CD4-positive, alpha-beta memory T cell (primary cell): ENCODE measurements at places on chromosomes 13 and 19. TPM values are rescaled to one million over a fixed set of nuclear protein-coding genes. Genes with fewer than 3 reads are reported as not detected.
A peak's percentile ranks its signal among the peaks of the same experiment; 100 is the strongest.

- H3K36me3 ChIP-seq, result no peaks in the 10 kb centered on the region
- no peaks in the 10 kb centered on the region for H3K27me3 ChIP-seq
- H3K27ac ChIP-seq, result no peak overlapping the region
- H3K4me1 ChIP-seq, result no peaks in the 10 kb centered on the region
- H3K4me3 ChIP-seq, result no peak overlapping the region
- DNase-seq, result no peak
Measured at GRCh38 chr13:56457535-56458190, 683.1 kb upstream of the PRR20A start.

- H3K27me3 ChIP-seq, result no peaks in the 10 kb centered on the region
- no peak overlapping the region for H3K4me3 ChIP-seq
- DNase-seq, result no peak
- no peaks in the 10 kb centered on the region for H3K36me3 ChIP-seq
- H3K27ac ChIP-seq, result no peak overlapping the region
Measured at GRCh38 chr13:105442949-105443699, 1092.3 kb downstream of the EFNB2 start.

The VPS36 gene
- total RNA-seq, result 64.5 TPM

The ERICH6B gene
- not detected for total RNA-seq

The DACH1 gene
- total RNA-seq, result not detected

DNA sequence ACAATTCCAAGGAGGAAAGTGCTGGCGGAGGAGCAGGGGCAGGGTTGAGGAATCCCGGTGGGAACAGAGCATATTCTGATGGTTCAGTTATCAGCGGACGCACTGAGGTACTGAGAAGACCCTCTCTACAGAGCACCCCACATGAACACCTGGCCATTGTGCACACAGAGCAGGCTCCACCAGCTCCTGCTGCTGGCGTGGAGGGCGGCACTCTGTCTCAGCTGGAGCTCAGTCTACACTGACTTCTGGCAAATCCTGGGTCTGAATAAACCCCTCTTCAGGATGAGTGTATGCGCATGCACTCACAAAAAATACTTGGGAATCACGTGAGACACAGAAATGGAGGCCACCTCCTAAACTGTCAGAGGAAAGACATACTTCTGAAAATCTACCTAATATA, 114.4 kb upstream of the IRS2 start:
- no peaks in the 10 kb centered on the region for H3K36me3 ChIP-seq
- H3K27ac ChIP-seq, result no peak overlapping the region
- no peaks in the 10 kb centered on the region for H3K27me3 ChIP-seq
- DNase-seq, result no peak
- H3K4me1 ChIP-seq, result no peaks in the 10 kb centered on the region
- no peak overlapping the region for H3K4me3 ChIP-seq

The CYP4F8 gene
- total RNA-seq, result not detected

The SIGLEC12 gene
- total RNA-seq, result not detected

- H3K27me3 ChIP-seq, result no peaks in the 10 kb centered on the region
- no peaks in the 10 kb centered on the region for H3K36me3 ChIP-seq
- peak; percentile 63 for DNase-seq
Measured at GRCh38 chr19:55605637-55606470, at the start of gene ZNF865. Gene ZNF865 (plus strand): TSS chr19:55605647. CDS start chr19:55613619, 7,972 bp downstream.

DNA sequence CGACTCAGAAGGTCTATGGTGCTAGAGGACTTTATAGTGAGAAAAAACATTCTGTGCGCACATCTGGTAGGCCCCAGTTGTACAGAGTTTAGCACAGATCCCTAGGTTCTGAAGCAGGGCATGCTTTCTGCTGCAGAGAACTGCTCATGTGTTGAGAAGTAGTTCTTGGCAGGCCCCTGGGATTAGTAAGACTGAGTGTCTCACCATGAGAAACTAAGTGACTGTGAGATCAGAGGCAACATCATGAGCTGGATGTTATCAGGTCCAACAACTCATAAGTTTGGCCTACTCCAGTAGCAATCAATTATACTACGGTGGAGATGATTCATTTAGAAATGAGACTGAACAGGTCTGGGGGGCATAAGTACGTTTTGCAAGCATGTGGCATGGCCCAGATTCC, 507.4 kb upstream of the KLF12 start:
- H3K4me1 ChIP-seq, result no peaks in the 10 kb centered on the region
- H3K27me3 ChIP-seq, result no peaks in the 10 kb centered on the region
- H3K27ac ChIP-seq, result no peak overlapping the region
- no peaks in the 10 kb centered on the region for H3K36me3 ChIP-seq

- no peak for DNase-seq
- H3K4me1 ChIP-seq, result peaks cover 17% of the 10 kb centered on the region
- no peaks in the 10 kb centered on the region for H3K27me3 ChIP-seq
- H3K36me3 ChIP-seq, result no peaks in the 10 kb centered on the region
Measured at GRCh38 chr13:40376867-40377535, 289.4 kb downstream of the FOXO1 start.

GRCh38 chr13:69999875-70000274, 107.8 kb upstream of the ATXN8OS start:
- H3K4me3 ChIP-seq, result no peak overlapping the region
- no peak for DNase-seq
- no peaks in the 10 kb centered on the region for H3K4me1 ChIP-seq
- H3K27ac ChIP-seq, result no peak overlapping the region

The ZNF418 gene
- total RNA-seq, result 9.7 TPM

The SHC2 gene
- total RNA-seq, result 0.55 TPM

DNA sequence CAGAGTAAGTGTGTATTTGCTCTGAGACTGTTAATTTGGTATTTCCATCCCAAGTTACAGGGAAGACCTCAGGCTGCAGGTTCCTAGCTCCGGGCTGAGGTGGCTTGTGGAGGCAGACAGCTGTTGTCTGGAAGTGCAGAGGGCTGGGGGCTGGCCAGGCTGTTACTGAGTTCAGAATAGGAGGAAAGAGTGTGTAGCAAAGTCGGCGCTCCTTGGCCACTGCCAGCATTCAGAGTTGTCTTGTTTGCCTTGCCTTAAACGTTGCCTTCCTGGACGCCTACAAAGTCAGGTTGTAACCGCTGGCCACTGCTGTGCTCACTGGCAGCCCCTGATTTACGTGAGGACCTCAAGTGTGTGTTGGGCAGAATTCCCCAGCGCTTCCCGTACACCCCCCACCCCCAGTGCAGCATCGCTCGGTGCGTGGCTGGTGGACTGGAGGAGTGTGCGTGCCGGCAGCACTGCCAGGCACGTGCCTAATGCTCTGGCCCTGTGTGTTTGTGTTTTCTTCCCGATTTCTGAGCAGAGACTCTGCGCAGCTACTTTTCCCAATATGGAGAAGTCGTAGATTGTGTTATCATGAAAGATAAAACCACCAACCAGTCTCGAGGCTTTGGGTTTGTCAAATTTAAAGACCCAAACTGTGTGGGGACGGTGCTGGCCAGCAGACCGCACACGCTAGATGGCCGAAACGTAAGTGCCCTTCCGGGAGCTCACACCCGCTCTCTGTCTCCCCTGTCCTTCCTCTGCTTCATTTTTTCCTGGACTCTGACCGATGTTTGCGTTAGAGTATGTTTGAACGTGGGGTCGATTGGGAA, 10.5 kb downstream of the DAZAP1 start:
- H3K27me3 ChIP-seq, result no peaks in the 10 kb centered on the region
- peaks cover 43% of the 10 kb centered on the region for H3K4me1 ChIP-seq
- no peak overlapping the region for H3K27ac ChIP-seq

- H3K4me3 ChIP-seq, result no peak overlapping the region
- H3K4me1 ChIP-seq, result no peaks in the 10 kb centered on the region
- H3K36me3 ChIP-seq, result peaks cover 13% of the 10 kb centered on the region
- no peaks in the 10 kb centered on the region for H3K27me3 ChIP-seq
- no peak for DNase-seq
Measured at GRCh38 chr19:37563518-37563917, 31.1 kb downstream of the ZNF571 start.

- H3K27me3 ChIP-seq, result no peaks in the 10 kb centered on the region
- no peaks in the 10 kb centered on the region for H3K36me3 ChIP-seq
- DNase-seq, result no peak
Measured at GRCh38 chr13:72122661-72123255, 255.8 kb upstream of the DACH1 start.

DNA sequence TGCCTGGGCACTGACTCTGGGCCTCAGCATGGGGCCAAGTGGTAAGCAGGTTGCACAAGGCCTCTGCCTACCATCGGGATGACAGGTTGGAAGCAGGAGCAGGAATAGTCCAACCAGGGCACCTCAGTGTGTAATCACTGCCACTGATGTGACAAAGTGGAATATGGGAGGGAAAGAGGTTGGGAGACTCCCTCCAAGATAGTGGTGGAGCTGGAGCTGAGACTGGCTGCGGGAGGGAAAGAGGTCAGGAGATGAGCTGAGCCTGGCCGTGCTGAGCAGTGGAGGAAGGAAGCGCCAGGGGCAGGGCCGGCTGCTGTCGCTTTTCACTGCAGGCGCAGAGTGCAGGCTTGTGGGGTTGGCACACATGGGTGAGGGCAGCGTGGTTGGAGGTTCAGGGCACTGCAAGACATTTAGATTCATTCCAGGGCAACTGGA, 6.8 kb downstream of the UPF3A start:
- H3K4me1 ChIP-seq, result peaks cover 22% of the 10 kb centered on the region
- H3K36me3 ChIP-seq, result peaks cover 45% of the 10 kb centered on the region
- no peaks in the 10 kb centered on the region for H3K27me3 ChIP-seq

The PGPEP1 gene
- total RNA-seq, result 46.2 TPM

DNA sequence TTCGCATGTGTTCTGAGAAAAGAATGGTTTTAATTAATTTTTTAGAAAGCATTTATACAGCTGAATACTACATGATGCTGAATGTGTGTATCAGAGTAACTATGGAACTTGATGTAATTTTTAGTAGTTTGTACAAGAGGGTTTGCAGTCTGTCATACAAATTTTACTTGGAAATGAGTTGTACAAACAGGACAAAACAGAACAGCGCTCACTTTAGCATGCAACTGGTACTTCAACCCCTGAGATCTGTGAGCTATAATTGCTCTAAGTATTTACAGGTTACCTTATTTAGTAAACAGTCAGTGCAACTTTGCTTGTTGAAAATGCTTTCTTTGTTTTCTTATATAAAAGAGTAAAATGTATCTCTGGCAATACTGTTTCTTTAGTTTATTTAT, 706 bp downstream of the TNFRSF19 start:
- no peaks in the 10 kb centered on the region for H3K36me3 ChIP-seq
- H3K27me3 ChIP-seq, result peaks cover 14% of the 10 kb centered on the region
- no peak overlapping the region for H3K27ac ChIP-seq
- no peaks in the 10 kb centered on the region for H3K4me1 ChIP-seq
- no peak overlapping the region for H3K4me3 ChIP-seq
- no peak for DNase-seq

GRCh38 chr13:51704399-51705313, 99.3 kb downstream of the DHRS12 start:
- no peaks in the 10 kb centered on the region for H3K4me1 ChIP-seq
- DNase-seq, result no peak
- H3K27me3 ChIP-seq, result no peaks in the 10 kb centered on the region
- H3K27ac ChIP-seq, result no peak overlapping the region
- no peaks in the 10 kb centered on the region for H3K36me3 ChIP-seq

GRCh38 chr19:55493052-55493644, 4.9 kb downstream of the SSC5D start:
- no peak overlapping the region for H3K27ac ChIP-seq
- no peak overlapping the region for H3K4me3 ChIP-seq
- no peaks in the 10 kb centered on the region for H3K27me3 ChIP-seq

DNA sequence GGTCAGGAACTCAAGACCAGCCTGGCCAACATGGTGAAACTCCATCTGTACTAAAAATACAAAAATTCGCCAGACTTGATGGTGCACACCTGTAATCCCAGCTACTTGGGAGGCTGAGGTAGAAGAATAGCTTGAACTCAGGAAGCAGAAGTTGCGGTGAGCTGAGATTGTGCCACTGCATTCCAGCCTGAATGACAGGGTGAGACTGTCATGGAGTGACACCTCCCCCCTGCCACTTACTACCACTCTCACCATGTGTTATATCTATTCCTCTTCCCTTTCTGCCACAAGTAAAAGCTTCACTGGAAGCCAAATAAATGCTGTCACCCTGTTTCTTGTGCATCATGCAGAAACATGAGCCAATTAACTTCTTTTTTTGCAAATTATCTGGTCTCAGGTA, 10.6 kb upstream of the CEACAM4 start:
- H3K4me3 ChIP-seq, result no peak overlapping the region
- no peak for DNase-seq
- peaks cover 28% of the 10 kb centered on the region for H3K4me1 ChIP-seq
- no peaks in the 10 kb centered on the region for H3K36me3 ChIP-seq
- no peak overlapping the region for H3K27ac ChIP-seq
- H3K27me3 ChIP-seq, result no peaks in the 10 kb centered on the region

GRCh38 chr13:30906411-30907051, 460 bp downstream of the MEDAG start:
- H3K27me3 ChIP-seq, result peaks cover 9% of the 10 kb centered on the region
- no peak overlapping the region for H3K27ac ChIP-seq

The PGLYRP2 gene
- 0.91 TPM for total RNA-seq

The SLC17A7 gene
- total RNA-seq, result 0.15 TPM

- peaks cover 13% of the 10 kb centered on the region for H3K4me1 ChIP-seq
- no peak overlapping the region for H3K27ac ChIP-seq
- DNase-seq, result peak; percentile 35
- no peaks in the 10 kb centered on the region for H3K36me3 ChIP-seq
Measured at GRCh38 chr13:42041011-42041683, 7.3 kb upstream of the DGKH start.

DNA sequence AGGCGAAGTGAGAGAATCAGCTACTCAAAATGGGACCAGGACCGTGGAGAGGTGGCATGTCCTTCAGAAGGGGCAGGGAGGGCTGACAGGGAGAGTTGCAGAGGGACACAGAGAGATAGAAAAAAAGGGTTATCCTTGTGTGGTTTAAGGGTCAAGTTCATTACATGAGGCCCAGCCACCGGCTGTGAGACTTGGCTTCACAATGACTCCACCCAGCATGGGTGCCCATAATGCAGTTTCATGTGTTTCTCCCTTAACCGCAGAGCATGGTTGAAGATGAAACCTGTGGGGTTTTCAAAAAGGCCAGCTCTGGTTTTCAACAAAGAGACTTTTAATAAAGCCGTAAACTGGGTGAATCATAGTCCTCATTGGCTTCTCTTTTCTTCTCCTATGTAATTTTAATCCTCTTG, 164.6 kb downstream of the KLF5 start:
- H3K4me1 ChIP-seq, result peaks cover 2% of the 10 kb centered on the region
- H3K36me3 ChIP-seq, result no peaks in the 10 kb centered on the region
- H3K4me3 ChIP-seq, result no peak overlapping the region

DNA sequence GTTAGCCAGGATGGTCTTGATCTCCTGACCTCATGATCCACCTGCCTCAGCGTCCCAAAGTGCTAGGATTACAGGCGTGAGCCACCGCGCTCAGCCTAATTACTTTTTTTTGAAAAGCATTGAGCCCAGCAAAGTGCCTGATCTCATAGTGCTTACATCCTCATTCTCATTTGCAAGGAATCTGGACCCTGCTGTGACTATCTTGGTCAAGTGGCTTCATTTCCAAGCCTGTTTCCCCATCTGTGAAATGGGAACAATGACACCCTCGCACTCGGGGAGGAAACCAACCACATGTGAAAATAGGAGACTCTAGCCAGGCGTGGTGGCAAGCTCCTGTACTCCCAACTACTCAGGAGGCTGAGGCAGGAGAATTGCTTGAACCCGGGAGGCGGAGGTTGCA, 1.6 kb upstream of the PLEKHA4 start:
- no peaks in the 10 kb centered on the region for H3K27me3 ChIP-seq
- peaks cover 8% of the 10 kb centered on the region for H3K36me3 ChIP-seq
- DNase-seq, result no peak
- H3K4me1 ChIP-seq, result peaks cover 20% of the 10 kb centered on the region
- no peak overlapping the region for H3K27ac ChIP-seq

The TJP3 gene
- total RNA-seq, result 21.1 TPM
